Astrocyte of the spinal cord (primary cell): ENCODE measurements at places on chromosomes 16 and 17.
A peak's percentile ranks its signal among the peaks of the same experiment; 100 is the strongest.

GRCh38 chr16:85387731-85388295 lies 225.3 kb upstream of the GSE1 start:
- DNase-seq: no peak

GRCh38 chr16:83134638-83135037 lies 507.9 kb downstream of the CDH13 start:
- DNase-seq: no peak

DNA sequence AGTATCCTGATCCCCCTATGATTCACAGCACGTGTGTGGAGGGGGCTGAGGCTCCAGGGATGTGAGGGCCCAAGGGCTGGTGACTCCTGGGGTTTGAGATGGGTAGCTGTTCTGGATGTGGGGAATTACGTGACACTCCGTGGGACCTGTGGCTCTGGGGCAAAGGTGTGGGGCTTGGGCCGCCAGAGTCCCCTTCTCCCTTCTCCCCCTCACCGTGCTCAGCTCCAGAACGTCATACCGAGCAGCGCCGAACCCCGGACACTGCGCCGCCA lies 7.2 kb downstream of the PLEKHH3 start:
- DNase-seq: no peak

GRCh38 chr17:563616-564015 lies 151.0 kb downstream of the VPS53 start:
- DNase-seq: no peak

DNA sequence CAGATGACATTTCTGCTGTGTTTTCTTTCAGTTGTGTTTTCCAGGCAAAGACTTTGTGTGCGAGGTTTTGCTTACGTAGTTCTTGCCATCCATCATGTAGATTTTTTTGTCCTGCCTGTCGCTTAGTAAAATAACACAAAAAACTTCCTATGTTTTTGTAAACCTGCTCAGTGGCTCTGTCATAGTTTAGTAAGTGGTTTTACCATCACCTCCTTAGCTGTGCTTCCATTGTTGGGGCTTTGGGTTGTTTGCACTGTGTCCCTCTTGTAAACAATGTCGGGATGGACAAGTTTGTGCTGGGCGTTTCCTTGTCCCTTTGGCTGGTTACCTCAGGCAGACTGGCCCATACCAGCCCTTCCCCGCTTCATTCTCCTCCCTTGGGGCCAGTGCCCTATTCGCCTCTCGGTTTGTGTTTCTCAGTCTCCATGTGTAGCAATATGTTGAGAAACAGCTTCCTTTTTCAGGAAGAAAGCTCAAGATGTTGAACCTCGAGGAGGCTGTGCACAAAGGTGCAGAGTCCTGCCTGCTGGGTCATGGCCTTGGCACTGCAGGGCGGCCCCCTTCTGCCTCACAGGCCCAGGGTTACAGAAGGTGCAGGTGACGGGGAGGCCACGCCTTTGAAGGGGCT lies 74.6 kb downstream of the KSR1 start:
- peak; percentile 25 for DNase-seq

DNA sequence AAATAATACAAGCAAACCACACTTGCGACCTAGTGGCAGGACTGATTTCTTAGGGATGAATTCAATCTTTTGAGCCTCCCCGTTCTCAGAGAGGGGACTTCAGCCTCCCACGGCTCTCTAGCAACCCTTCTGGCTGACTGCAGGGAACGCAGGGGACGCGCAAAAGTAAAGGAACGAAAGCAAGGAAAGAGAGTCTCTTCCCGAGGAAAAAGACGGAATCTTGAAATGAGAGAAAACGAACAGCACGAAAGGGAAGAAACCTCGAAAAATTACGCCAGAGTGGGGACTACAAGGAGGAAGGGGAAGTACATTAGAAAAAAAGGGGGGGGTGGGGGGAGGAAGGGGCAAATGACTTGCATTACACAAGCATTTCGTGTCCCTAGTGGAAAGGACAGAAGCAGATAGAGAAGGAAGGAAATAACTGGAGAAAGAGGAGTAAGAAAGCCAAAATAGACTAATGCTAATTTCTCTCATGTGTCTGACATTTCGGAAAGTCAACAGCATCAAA lies 1.2 kb downstream of the GRB2 start:
- peak; percentile 80 for DNase-seq

DNA sequence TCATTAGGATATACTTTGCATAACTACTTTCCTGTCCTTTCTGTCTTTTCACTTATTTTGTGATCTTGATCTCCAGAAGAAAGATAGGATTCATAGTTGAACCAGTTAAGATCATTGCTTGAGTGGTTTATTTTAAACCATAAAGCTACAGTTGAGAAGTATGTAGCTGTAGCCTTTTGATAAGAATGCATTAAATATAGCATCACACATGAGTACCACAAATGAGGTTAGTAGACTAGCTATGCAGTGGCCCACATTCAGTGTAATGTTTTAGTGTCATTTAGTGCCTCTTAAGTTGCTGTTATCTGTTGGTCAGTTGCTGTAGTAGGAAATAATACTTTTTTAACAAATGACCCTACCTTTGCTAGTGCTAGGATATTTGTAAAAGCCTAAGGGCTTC lies 1.3 kb downstream of the NLK start:
- no peak for DNase-seq

DNA sequence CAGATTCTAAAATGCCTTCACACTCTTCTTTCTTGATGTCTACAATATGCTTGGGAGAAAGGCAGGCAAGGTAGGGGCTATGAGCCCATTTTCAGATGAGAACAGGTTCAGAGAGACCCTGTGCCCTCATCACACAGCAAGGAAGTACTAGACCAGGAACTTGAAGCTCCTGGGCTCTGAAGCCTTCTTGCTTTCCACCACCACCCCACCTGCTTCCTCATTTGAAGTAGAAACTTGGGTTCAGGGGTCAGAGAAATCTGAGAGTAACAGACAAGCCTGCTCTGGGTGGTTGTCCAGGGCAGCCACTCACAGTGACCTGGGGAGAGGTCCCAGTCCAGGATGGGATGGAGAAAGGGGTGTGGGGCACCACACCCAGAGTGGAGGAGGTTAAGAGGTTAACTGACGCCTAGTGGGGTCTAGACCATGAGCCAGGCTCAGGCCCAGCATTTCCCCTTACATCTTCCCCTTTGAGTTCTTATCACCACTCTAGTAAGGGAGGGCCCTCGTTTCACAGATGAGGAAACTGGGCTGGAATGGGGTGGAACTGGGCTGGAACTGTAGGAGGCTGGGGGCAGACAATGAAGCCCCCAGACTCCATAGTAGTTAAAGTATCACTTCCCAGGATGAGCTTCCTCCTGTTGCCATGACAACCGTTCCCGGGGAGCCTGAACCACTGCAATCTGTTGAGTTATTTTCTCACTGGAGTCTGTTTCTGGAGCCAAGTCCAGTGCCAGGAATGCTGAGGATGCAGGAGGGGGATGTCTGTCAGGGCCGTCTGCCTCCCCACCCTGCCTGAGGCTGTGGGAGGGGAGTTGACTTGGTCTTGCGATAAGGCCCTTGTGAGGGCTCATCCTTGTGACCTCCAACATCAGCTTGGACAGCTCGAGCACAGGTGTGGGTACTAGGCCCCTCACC lies 16.2 kb upstream of the PHF12 start:
- no peak for DNase-seq

- peak; percentile 49 for DNase-seq
Observed at GRCh38 chr17:7466639-7467341, 12.6 kb downstream of the ZBTB4 start.

- no peak for DNase-seq
Observed at GRCh38 chr17:83125515-83126274, 46.3 kb downstream of the METRNL start.

DNA sequence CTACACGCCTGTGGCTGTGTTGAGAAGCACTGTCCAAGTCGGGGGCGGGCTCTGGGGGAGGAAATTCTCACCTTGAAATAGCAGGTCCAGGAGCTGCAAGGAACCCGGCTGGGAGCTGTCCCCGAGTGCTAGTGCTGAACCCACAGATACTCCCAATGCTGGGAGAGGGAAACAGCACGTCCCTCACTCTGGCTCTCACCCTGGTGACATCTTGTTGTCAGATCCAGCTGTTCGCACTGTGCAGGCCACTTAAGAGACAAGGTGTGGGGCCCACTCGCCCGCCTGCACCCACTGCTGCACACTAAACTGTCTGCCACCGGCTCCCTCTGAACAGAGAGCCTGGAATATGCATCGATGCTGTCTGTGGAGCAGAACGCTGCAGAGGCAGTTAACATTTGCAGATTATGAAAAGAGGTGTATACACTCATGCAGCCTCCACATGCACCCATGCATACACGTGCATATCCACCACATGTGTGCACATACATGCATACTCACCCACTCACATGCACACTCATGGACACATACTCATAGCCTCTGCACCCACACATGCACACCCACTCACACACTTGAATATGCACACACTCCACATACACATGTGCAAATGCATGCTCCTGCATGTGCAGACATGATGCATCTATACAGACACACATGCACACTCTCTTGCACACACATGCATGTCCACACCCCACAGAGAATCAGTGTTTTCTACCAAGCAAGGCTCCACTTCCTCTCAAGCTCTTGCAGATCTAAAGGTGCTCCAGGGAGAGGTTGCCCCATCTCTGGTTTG lies 42.0 kb downstream of the MGAT5B start:
- DNase-seq: peak; percentile 56

- no peak for DNase-seq
Observed at GRCh38 chr17:62701706-62702085, 74.2 kb downstream of the MRC2 start.

DNA sequence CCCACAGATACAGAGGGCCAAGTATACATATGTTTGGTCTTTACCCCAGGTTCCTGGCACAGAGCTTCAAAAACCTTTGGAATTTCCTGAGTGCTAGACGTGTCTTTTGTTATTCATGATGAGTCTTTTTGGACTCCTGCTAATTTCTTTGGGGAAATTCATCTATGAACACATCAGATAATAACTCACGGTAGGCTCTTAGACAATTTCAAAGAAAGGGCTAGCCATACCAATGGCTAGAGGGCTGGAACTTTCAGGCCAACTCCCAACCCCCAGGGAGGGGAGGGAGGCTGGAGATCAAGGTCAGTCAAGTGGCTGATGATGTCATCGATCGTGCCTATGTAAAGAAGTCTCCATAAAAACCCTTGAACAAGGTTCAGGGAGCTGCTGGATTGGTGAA lies 101.9 kb downstream of the STX8 start:
- DNase-seq: peak; percentile 89

DNA sequence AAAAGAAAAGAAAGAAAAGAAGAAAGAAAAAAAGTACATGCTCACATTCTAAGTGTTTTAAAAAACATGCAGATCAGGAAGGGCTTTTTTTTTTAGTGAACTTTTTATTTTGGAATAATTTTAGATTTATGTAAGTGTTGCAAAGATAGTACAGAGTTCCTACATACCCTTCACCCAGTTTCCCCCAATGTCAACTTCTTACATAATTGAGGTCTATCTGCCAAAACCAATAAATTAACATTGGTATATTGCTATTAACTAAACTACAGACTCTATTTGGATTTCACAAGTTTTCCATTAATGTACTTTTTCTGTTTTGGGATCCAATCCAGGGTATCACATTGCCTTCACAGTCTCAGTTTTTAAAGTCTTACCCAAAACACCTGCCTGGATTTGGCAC lies 81.7 kb downstream of the SKAP1 start:
- no peak for DNase-seq

DNA sequence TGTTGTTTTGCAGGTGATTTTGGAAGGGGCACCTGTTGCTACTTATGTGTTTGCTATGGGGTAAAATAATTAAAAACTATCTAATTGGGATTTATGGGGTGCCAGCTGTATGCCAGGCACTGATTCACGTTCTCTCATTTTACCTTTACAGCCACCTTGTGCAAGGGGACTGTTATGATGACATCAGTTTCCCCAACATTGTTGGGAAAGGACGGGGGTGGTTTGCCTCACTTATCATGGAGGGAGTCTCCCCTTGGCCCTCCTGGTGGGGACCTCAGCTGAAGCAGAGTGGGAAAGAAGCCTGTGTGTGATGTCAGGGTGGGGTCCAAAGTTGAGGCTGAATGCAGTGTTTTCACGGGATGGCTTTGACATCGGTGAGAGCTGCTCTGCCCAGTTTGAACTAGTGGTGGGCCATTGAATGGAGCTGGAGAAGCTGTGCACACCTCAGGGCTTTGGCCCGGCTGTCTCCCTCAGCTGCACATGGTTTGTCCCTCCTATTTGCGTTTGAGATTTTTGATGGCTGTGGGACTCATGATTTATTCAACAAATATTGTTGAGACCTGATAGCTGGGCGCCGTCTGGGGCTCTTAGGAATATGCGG lies 36.1 kb downstream of the CMIP start:
- no peak for DNase-seq

- no peak for DNase-seq
Observed at GRCh38 chr16:53598511-53599275, 95.7 kb upstream of the AKTIP start.

DNA sequence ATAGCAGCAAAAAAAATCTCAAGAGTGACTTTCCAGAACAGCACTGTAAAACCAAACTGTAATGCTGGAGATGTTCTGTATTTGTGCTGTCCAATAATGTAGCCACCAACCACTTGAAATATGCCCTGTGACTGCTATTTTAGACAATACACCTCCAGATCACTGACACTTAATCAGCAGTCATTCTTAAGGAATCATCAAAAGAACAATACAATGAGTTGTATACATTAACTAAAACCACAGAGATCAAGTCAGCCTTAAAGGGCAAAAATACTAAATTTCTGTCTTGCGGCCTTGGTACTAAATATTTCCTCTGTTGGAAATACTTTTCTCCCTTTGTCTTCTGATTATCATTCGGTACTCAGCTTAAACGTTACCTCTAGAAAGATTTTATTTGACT lies 33.6 kb upstream of the ANKFY1 start:
- DNase-seq: no peak

GRCh38 chr16:21570676-21571017 lies 28.7 kb upstream of the METTL9 start:
- no peak for DNase-seq

- no peak for DNase-seq
Observed at GRCh38 chr17:76783146-76783545, 45.2 kb downstream of the MFSD11 start.

- DNase-seq: no peak
Observed at GRCh38 chr17:77462090-77462489, 321.3 kb downstream of the SEC14L1 start.

DNA sequence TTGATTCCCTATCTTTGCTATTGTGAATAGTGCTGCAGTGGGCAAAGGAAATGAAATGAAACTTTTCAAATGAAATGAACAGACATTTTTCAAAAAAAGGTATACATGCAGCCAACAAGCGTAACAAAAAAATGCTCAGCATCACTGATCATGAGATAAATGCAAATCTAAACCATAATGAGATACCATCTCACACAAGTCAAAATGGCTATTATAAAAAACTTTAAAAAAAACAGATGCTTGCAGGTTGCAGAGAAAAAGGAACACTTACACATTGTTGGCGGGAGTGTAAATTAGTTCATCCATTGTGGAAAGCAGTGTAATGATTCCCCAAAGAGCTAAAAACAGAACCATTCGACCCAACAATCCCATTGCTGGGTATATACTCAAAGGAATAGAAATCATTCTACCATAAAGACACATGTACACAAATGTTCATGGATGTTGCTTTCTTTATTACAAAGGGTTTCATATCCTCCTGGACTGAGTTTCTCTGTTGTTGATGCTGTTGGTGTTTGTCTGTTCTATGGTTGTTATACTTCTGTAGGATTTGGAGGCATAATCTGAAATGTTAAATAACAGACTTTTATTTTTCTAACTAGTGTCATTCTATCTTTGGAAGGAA lies 99.3 kb upstream of the SOX9 start:
- no peak for DNase-seq
